Islet precursor cell (in vitro differentiated cells): ENCODE measurements at places on chromosomes 1 and 21.

- DNase-seq, result peak; percentile 88
Measured at GRCh38 chr1:65254320-65255034, 54.9 kb upstream of the DNAJC6 start.

- DNase-seq, result no peak
Measured at GRCh38 chr1:21175324-21175669, 1.4 kb downstream of the EIF4G3 start.

DNA sequence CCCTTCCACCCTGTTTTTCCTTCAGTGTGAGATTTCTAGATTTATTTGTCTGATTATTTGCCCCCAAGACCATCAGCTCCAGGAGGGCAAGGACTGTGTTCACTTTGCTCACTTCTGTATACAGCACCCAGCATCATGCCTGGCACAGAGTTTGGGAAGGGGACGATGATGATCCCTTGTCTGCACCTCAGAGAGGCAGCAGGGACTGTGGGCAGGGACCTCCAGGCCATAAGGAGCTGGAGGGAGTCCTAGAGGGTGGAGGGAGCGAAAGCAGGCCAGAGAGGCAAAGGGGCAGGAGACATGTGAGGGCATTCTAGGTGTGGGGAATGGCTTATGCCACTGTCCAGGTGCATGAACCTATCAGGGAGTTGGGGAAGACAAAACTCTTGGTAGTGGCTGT lies 32.8 kb downstream of the H3-3A start:
- DNase-seq, result no peak

- no peak for DNase-seq
Measured at GRCh38 chr1:213602796-213603486, 384.8 kb upstream of the PROX1 start.

- no peak for DNase-seq
Measured at GRCh38 chr21:27221077-27221476, 254.2 kb upstream of the ADAMTS5 start.

DNA sequence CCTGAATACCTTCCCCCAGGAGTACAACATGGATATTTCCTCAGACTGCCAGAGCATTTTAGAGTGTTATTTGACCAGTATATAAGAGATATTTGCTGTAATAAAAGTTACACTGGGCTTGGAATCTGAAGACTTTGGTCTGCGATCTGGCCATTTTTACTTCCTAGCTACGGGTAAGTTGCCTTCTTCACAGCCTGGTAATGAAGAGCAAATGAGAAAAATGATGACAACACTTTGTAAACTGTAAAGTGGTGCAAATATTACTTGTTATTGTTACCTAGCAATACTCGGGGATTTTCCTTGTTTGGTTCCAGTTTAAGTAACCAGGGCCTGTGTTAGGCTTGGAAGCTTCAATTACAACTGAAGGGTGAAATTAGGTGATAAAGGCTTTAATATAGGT lies 180.8 kb upstream of the LMO4 start:
- DNase-seq, result no peak

- no peak for DNase-seq
Measured at GRCh38 chr21:14687268-14687625, 141.1 kb upstream of the SAMSN1 start.

DNA sequence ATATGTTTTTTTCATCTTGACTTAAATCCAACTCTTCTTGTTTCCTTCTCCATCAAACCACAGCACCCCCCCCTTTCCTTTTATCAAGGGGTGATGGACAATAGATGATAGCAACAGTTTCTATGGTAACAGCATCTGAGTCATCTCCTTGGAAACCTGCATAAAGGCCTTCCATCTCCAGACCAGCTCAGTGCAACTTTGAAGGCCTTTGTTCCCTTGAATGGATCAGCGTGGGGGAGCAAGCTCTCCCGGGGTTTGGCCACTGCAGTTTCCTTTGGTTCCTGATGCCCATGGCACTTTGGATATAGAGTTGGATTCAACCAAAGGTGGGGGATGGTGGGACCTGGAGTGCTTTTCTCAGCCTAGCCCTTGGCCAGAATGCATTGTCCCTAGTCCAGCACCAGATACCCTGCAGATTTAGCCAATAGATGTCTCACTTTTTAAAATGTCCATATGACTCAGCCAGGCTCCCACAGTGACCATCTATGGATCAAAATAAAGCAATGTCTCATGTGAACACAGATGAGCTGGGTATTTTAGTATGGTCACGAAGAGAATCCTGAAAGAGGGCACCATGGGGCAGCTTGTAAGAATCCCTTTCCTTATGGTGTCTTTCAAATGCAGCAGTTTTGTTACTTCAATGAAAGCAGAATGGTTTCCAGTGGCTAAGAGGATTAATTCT lies 127.7 kb downstream of the SPATA46 start:
- DNase-seq, result no peak

GRCh38 chr21:42212266-42212665 lies 6.7 kb upstream of the ABCG1 start:
- no peak for DNase-seq

GRCh38 chr1:65310078-65310587 lies 790 bp downstream of the DNAJC6 start:
- no peak for DNase-seq

- no peak for DNase-seq
Measured at GRCh38 chr1:213124590-213124989, 73.5 kb downstream of the RPS6KC1 start.

DNA sequence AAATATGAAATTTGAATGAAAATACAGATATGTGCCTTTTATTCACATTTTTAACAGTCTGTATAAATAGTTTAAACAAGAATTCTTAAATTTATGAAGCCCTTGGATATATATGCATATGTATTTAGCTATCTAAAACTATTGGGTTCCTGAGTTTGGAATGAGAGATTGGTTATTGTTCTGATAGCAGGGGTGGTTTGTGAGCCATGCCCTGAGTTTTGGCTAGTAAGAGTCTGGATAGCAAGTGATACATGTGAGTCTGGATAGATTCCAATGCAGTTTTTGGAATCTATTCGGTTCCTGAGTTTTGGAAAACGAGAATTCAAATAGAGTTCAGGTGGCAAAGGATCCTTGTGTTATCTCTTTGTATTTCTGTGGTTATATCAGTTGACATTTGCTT lies 2.8 kb downstream of the MAN1A2 start:
- no peak for DNase-seq

DNA sequence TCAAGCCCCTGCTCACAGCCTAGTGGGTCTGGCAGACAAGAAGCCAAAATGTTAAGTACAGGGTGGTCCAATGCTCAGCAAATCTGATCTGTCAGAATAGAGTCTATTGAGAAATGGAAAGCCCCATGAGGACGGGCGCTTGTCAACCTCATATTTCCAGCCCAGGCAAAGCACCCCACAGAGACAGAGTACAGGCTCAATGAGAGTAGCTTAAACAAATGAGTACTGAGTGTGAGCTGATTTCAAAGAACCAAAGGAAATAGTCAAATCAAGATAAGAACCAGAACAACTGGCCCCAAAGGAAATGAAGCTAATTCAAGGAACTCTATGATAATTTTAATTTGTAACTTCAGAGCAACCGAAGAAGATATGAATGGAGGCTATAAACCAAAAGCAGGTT lies 44.6 kb upstream of the SLC30A1 start:
- DNase-seq, result no peak

- no peak for DNase-seq
Measured at GRCh38 chr1:200337831-200338230, 72.0 kb downstream of the ZNF281 start.

- no peak for DNase-seq
Measured at GRCh38 chr1:119353836-119354235, 14.7 kb upstream of the HAO2 start.

GRCh38 chr1:230861970-230862595 lies 6.2 kb downstream of the C1orf198 start:
- no peak for DNase-seq
